Effector CD4-positive, alpha-beta T cell (primary cell): ENCODE measurements at places on chromosomes 2 and 18.

DNA sequence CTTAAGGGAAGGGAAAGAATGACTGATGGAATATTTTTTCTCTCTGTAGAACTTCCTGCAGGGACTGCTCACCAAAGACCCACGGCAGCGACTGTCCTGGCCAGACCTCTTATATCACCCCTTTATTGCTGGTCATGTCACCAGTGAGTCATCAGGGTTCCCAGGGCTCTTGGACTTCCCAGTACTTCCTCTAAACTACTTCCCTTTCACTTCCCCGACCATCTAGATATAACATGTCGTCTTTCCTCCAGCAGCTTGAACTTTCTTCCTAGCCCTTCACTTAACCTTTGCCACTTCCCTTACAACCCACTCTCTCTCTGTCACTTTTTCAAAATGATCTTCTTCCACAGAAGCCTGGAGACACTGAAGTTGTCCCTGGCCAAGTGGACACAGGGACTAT lies 7.2 kb downstream of the STK36 start:
- DNase-seq, result no peak

GRCh38 chr2:236548179-236548921 lies 21.3 kb upstream of the ACKR3 start:
- no peak for DNase-seq

DNA sequence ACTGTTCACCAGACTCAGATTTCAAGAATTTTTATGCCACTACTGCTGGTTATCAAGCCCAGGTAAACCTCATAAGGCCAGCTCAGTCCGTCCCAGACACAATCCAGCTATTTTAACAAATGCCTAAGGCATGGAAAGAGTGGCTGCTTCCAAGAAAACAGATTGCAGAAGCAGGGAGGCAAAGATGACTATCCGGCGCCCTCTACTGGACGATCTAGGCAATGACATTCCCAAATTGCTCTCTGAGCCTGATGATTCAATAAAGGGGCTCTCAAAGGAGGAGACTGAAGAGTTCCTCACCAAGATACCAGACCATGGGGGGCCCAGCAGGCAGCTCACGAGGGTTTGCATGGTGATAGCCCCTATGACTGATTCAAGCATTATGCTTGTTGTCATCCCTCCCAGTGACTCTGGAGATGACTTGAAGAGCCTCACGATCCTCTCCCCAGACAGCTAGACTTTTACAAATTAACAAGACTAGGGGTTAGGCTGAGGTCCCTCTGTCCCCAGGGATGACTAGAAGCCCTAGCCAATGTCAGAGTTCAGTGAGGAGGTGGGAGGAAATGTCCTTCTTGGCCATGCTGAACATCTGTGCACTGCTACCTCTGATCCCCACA lies 25.0 kb downstream of the SERPINB8 start:
- DNase-seq, result no peak

- DNase-seq, result no peak
Measured at GRCh38 chr2:195508139-195508455, 148.9 kb upstream of the SLC39A10 start.

GRCh38 chr2:194105358-194105757 lies 1551.7 kb upstream of the SLC39A10 start:
- DNase-seq, result no peak

DNA sequence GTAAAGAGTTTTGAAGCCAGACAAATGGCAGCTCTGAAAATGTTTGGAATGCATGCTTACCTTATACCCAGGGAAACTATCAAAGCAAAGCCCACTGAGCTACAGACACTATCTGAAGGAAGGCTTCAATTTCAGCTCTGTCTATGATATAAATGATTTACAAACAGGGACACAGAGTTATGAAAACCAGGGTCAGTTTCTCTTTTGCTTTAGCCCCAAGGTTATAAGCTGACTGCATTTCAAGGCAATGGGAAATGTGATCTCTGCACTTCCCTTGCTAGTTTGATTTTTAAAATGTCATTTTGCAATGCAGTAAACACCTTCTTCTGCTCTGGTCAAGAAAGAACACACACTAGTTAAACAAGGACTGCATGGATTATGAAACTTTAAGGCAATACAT lies 65.2 kb upstream of the CCDC195 start:
- no peak for DNase-seq

DNA sequence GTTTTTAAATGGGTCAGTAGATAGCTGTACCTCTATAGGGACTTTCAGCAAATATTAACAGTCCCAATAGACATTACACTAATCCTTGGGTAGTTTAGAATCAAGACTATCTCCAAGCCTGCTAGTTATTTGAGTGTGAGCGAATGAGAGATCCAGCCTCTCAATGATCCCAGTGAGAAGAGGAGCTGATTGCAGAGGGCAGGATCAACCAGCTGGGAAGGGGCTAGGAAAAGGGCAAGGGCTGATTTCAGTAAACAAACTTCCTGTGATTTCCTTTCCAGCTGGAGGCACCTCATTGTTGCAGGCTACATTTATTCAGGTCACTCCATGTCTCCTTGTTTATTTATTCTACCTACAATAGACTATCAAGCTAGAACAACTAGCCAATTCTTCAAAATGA lies 84.1 kb upstream of the CTNNA2 start:
- DNase-seq, result no peak

DNA sequence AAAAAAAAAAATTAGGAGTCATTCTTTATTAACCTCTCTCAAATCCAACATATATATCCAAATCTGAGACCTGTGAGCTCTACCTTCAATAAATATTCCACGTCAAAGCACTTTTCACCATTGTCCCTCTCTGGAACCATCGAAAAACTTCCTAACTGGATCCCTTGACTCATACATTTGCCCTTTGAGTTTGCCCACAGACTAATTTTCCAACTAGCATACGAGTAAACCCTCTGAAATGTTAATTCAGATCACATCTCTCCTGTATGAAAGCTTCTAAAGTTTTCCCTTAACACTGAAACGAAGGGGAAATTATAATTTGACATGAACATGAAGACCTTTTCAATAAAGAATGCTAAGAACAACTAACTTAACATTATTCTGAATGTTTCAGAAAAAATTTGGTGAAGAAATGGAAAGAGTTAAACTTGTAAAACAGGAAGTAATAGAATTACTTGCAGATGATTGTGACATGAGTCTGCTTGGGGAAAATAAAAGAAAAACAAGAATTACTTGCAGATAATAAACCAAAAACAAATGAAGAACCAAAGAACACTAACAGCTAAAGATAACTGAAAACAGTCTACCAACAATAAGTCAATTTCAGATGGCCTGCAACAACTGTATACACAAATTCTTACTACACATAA lies 110.6 kb downstream of the C2orf74 start:
- no peak for DNase-seq

- DNase-seq, result no peak
Measured at GRCh38 chr2:209525834-209526281, 102.0 kb downstream of the MAP2 start.

GRCh38 chr18:35029770-35030169 lies 11.4 kb upstream of the MAPRE2 start:
- DNase-seq, result no peak

- DNase-seq, result no peak
Measured at GRCh38 chr2:135617501-135618015, 86.3 kb downstream of the R3HDM1 start.

DNA sequence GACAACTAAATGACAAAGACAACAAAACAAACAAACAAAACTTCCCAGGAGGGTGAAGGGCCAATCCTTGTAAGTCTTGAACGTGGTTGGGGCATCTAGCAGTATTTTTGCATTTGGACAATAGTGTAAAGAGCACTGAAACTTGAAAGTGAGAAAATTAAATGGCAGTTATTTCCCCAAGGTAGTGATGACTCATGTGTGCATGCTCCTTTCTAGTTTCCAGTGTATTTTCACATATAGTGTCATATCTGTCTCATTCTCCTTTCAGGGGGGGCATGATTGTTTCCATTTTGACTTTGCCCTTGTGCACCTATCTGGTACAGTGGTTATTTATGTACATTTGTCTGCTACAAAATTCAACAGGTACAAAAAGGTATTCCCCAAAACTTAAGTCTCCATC lies 39.5 kb downstream of the CERS6 start:
- DNase-seq, result no peak

DNA sequence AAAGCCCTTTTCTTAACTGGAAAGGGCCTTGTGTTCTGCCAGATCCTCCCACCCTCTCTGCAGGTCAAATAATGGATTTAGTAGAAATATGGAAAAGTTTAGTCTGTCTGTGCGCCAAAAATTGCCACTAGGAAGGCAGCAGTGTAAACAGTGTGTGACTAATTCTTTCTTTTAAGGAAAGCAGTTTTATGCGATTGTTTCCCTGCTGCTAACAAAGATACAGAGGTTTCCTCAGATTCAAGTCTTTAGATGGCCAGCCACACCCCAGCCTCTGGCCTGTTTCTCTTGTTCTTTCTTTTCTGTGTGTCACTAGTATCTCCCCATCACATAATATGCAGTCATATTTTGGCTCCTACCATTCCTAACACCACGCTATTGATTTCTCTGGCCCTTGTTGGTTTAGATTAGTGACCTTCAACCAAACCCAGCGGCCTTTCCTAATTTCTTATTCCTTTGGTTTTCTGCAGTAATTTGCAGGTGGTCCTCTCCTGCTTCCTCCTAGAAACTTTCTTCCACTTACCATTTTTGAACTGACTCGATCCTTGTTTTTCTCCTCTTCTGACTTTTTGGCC lies 157.4 kb downstream of the LTBP1 start:
- no peak for DNase-seq

- DNase-seq, result no peak
Measured at GRCh38 chr18:31990823-31991222, 27.8 kb upstream of the RNF125 start.
